ENCODE measurements at places on chromosomes 5 and 9.

DNA sequence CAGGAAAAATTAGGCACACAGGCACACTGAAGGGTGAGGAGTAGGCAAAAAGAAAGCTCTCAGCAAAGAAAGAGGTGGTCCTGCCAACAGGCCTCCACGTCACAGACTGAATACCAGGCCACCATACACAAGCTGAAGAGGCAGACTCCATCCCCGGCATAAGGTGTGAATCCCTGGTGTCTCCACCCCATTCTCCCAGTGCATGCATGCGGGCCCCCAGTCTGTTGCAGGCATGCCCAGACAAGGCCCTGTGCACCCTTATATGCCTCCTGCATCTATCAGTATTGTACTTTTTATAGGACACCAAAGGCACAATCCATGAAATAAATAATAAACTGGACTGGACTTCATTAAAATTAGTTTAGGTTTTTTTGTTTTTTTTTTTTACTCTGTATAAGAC is 73.1 kb downstream of the RGMB start:
- DNase-seq: no peak

GRCh38 chr5:117652958-117653280 is 1078.3 kb upstream of the SEMA6A start:
- DNase-seq: no peak

- no peak for DNase-seq
These were observed 12.5 kb downstream of the SMARCA2 start for GRCh38 chr9:2027543-2028160.

- no peak for DNase-seq
These were observed 79.6 kb upstream of the CDK20 start for GRCh38 chr9:88053856-88054501.

GRCh38 chr5:78810098-78810920 is 161.7 kb upstream of the LHFPL2 start:
- DNase-seq: no peak

Measured in activated CD8-positive, alpha-beta memory T cell treated with anti-CD3 and anti-CD28 coated beads, Interleukin-2, amount 50 U/mL, for 48 hours (primary cell).